ENCODE measurements at places on chromosomes 3 and 15.

DNA sequence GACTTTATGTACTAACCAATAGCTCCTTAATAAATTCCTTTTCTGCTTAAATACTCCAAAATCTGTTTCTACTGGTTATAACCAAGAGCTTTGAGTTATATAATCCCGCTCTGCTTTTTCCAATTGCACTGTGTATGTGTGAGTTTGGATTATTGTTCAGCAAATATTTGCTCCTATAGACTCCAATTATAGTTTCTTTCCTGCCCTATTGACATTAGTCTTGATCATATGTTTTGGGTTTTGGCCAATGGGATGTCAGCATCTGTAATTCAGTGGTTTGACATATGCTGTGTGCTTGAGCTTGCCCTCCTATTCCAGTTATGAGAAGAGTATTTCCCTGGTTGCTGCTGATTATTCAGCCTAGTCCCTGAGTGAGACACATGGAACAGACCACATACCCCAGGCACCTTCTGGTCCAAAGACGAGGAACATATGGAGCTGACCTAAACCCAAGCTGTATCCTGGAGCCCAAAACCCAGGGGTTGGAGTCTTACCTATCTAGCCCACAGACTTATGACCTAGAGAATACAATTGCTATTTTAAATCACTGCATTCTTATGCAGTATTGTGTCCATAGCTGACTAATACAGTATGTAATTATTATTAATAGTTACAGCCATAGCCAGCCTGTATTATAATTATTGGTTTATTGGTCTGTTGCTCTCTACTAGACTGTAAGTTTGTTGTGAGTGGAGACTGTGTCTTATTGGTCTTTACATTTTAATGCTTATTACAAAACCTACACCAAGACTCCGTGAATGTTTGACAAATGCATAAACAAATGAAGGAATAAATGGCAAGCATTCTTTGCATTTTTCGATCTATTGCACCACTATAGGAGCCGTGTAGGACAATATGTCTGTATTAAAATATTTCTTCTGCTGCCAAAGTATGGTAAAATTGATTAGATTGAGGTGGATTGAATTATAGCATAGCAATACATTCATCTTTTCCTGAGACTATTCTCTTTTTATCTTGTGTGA is 11.7 kb upstream of the ZNF280D start:
- no peak for DNase-seq

GRCh38 chr3:48157950-48158376 is 30.3 kb downstream of the CDC25A start:
- peak; percentile 34 for DNase-seq

GRCh38 chr15:65752151-65752700 is 39.9 kb downstream of the DENND4A start:
- DNase-seq, result no peak

- DNase-seq, result no peak
These were observed 72.0 kb upstream of the LSAMP start for GRCh38 chr3:116517308-116517707.

DNA sequence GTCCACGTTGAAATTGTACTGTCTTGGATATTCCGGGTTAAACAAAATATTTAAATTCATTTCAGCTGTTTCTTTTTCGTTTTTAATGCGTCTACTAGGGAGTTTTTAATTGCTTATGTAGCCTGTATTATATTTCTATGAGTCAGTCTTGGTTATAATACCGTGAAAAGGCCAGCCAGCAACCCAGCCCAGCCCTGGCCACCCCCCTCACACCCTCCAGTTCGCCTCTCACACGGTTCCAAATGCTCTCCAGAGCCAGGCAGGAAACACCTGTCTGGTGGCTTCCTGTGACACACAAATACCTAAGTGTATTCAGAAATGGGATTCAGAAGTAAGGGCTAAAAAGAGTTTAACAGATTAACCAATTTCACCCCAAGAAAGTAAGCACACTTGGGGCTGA is 4.4 kb downstream of the SH3BP5 start:
- no peak for DNase-seq

DNA sequence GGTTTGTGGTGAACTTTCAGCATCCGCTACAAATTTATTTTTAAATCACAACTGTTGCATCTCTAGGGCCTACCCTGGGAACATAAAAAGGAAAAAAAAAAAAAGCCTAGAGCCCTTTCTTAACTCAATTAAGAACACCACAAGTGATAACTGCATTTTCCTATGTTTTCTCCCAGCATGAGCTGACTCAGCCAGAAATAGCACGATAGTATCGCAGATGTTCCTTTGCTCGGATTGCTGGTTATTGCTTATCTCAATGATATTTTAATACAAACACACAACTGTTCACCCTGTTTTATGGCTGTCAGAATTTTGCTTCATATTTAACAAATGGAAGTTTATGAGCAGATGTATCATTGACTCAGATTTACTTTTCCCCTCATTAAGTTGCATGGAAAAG is 251.8 kb upstream of the SUCLG2 start:
- DNase-seq, result no peak

- no peak for DNase-seq
These were observed 227.9 kb upstream of the NR2F2 start for GRCh38 chr15:96102631-96103030.

GRCh38 chr15:97030251-97030650 is 699.8 kb downstream of the NR2F2 start:
- DNase-seq, result no peak

DNA sequence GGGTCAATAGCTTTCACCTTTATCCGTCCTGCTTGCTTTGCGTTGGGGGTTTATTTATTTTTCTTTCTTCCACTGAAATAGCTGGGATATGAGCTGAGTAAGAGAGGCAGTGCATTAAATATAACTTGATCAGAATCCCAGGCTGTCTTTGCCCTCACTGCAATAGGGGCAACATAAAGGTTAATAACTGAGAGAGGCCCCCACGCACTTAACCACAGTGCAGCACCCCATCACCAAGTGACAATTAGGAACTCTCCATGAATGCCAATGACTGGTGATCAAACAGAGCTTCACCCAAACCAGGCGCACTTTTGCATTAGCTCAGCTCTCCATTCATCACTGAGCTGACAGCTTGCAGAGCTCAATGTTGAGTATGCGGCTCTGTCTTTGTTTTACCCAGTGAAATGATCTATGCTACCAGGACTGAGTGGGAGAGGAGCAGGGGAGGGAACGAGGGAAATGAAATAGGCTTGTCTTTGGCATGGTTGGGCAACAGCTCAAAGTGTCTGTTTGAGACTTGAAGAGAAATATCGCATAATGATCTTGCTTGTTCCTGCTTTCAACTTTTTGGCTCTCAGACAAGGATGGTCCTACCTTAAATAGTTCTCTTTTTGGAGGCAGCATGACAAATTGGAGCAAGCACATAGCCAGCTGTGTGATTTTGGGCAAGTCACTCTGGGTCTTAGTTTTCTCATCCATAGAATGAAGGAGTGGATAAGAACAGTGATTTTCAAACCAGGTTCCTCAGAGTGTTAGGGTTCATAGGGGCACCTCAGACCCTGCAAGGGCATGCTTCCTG is 14.5 kb upstream of the GLCE start:
- no peak for DNase-seq

GRCh38 chr15:48191574-48192225 is at the start of gene CTXN2:
TSS of gene CTXN2 (plus strand) at chr15:48191665. CDS start at chr15:48201301, 9,636 bp downstream.
- DNase-seq, result no peak

DNA sequence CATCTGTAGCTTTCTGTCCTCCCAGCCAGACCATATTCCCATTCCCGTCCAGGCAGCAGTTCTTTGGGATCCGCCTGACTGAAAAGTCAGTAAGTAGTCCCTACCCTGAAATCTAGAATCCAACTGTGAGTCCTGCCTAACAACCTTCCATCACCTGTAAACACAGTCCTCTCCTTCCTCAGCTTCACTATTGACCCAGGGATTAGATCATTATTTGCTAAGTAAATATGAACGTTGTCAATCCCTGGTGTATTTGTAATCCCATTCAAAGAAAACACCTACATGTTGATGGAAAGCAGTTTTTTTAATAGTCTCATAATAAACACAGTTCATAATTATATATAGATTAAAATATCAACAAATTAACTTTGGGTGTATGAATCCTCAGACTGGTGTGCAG is 732 bp downstream of the SAXO2 start:
- DNase-seq, result no peak

DNA sequence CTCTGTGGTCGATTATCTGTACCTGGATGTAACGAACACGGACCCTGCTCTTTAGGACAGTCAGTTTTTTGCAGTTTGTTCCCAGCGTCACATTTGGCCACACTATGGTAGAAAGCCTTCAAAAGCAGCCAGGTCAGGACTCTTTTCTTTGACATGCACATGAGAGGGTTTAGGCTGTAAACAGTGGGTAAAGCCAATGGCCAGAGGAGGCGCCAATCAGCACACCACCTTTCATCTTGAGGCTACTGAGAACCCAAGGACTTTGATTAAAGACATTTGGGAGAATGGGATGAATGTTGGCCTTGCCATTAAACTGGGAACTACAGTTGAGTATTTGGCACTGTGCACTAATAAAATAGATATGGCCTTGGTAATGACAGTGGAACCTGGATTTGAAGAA is 225.9 kb downstream of the OXSM start:
- no peak for DNase-seq

- DNase-seq, result no peak
These were observed 1066.5 kb downstream of the PLOD2 start for GRCh38 chr3:145094355-145094941.

GRCh38 chr15:34973512-34973911 is 4.0 kb upstream of the AQR start:
- DNase-seq, result no peak

- DNase-seq, result no peak
These were observed 33.5 kb upstream of the MFSD1 start for GRCh38 chr3:158768361-158768787.

DNA sequence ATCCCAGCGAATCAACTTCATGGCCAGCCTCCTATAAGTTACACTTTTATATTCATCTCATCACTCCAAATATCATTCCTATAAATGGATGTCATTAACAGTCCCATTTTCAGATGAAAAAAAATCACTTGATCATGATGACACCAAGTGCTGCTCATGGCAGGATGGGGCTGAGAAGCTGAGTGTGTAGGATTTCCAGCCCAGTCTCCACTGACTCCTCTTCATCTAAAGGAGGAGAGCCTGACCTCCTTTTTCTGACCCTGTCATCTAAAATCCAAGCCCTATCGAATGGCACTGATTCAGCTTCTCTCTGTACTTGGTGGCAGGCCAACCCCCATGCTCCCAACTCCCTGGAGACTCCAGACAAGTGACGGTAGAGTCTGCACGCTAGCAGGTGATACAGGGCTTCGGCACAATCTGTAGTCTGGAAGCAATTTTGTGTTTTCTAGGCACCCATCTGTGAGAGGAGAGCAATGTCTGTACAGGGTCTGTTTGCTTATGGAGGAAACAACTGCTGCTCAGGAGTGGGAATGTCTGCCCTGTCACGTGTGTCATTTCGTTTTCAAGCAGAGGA is 103.2 kb downstream of the EPHB1 start:
- DNase-seq, result no peak

DNA sequence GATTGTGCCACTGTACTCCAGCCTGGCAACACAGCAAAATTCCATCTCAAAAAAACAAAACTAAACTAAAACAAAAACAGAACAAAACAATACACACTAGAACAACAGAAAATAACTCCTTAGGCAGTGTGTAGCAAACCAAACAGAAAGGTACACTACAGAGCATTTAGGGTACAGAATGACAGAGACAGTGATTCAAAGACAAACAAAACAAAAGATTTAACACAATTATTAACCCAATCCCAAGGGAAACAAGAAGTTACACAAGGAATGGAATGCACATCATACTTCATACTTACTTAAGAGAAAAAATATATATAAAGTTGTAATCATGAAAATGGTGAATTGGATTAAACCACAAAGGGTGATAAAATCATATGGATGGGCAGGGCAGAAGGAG is 12.9 kb downstream of the SLC25A20 start:
- no peak for DNase-seq

DNA sequence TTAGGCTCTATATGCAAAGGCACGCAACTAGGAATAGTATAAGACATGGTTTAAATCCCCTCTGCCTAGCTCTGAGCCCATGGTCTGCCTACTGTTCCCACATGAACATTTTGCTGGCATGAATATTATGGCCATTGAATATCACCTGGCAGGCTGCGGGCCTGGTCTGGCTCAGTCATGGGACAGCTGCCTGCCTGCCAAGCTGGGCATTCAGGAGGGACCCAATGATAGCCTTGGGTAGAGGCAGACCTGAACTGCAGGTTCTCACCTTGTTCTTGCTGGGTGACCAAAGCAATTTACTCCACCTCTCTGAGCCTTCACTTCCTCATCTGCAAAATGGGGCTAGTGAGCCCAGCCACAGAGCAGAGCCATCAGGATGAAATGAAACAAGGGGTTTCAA is 11.3 kb downstream of the RBP1 start:
- no peak for DNase-seq

DNA sequence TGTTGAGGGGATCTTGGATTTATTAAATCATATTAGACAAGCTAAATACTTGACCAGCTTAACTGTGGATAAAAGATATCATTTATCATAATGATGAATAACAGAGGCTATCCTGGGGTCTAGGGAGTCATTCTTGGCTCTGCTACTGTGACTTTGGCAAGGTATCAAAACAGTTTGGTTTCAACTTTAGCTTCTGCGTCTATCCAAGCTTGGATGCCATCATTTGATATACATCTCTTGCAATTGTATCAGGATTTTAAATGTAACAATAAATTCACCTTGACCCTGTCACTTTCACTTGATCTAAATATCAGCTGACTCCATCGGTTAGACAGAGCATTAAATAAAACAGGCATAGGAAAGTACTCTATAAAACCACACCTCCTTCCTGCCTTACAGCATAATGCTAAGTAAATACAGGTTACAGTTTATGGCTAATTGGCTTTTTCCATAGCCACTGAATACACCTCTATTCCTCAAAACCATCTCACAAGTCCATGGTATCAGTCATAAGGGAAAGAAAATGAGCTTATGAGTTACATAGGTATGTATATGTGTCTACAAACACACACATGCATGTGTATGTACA is 262.9 kb downstream of the CTNNB1 start:
- no peak for DNase-seq

- DNase-seq, result no peak
These were observed 119.9 kb downstream of the LMLN start for GRCh38 chr3:198079771-198080520.

DNA sequence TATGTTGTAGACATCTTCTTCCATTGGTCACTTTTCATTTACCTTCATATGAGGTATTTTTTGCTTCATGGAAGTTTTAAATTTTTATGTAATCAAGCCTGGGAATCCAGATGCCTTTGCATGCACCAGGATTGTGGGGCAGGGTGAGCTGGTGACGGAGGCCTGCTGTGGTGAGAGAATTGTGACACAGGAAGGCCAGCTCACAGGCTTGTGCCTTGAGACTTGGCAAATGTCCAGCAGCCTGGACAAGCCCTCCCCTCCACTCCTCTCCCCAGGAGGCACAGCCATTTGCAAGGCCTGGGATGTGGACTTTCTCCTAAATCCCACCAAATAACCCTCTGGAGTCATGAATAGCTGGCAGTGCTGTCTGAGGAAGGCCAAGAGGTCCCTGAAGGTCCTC is 67.4 kb downstream of the RHCG start:
- no peak for DNase-seq

GRCh38 chr3:78801926-78802561 is 965.8 kb downstream of the ROBO1 start:
- DNase-seq, result no peak

Data from progenitor cell of endocrine pancreas (in vitro differentiated cells).